ENCODE measurements at places on chromosomes 16 and 17. TPM values are rescaled to one million over a fixed set of nuclear protein-coding genes. Genes with fewer than 3 reads are reported as not detected.
A peak's percentile ranks its signal among the peaks of the same experiment; 100 is the strongest.

DNA sequence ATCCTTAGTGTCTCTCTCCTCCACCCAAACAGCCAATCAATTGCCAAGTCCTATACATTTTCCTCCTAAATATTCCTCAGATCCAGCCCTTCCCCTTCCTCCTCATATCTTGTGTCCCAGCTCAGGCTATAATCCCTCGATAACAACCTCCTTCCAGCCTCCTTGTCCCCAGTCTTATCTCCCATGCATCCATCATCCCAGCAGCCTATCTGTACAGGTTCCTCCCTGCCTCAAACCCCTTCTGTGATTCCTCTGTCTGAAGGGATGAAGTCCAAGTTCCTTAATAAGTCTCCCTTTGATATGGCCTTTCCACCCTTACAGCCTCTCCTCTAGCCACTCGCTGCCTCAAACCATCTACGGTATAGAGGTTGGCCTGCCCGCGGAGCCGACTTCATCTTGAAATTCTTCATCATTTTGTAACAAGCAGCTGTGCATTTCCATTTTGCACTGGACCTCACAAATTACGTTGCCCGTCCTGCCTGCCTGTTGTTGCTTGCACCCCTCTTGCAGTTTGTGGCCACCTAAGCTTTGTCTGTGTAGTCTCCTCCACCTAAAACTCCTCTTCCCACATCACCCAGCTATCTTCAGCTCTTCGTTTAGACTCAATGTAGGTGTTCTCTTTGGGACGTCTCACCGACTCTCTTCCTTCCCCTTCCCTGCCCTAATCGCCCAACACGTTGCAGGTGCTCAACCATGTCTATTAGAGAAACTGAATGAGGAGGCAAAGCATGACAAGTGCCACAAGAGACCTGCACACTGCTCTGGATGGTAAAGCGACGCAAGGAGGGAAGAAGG is 786 bp upstream of the CDK5RAP3 start:
- no peak for DNase-seq

DNA sequence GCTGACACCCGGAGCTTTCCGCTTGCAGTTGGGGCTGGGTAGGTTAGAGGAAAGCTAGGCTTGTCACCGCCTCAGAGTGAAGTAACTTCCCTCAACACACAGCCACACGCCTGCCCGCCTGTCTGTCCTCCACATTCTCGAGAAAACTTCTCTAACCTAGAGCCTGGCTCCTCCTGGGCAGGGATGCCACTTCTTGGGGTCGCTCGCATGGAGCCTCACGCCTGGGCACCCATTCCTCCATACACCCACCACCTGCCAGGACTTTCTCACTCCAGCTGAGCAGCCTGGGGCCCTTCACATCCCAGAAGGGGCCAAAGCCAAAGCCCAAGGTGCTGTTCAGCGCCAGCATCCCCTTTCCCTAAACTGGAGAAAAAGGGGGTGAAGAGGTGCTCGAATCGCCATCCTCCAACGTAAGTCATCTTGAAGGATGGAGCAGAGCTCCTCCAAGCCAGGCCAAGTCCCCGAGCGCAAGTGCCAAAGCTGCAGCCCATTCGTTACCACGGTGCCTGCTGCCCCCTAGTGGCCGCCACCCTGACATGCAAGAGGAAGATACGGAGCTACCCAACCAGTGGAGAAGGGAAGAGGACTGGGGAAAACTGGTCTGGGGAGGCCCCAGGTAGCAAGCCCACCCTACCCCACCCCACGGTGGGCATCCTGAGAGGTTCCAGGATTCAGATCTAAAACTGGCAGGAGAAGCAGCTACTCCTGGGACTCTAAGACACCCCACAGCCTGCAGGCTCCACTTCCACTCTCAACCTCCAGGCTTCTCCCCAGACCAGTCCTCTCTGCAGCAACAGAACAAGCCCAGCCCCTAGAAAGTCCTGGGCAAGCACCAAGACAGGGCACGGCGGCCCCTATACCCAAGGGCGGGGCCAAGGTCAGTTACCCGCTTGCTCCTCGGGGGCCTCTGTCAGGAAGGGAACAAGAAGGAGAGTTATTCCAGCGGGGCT is 63.1 kb downstream of the MYO18A start:
- no peak for DNase-seq

DNA sequence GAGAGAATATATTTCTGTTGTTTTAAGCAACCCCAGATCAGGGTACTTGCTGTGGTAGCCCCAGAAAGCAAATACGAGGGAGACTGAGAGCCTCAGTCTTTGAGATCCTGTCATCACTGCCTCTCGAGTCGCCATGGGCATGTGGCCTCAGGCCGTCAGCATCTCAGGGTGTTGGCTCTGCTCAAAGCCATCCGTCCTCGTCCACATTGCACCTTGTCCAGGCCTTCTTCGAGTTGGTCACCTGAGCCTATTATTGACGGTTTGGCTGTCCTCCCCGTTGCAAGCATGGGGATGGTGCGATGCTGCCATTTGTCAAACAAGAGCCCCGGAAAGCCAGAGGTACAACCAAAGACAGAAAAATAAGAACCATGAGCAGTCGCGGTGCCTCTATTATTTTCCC is 136.9 kb downstream of the IRF8 start:
- no peak for DNase-seq

ALOXE3 gene
- polyA plus RNA-seq, result not detected

DNA sequence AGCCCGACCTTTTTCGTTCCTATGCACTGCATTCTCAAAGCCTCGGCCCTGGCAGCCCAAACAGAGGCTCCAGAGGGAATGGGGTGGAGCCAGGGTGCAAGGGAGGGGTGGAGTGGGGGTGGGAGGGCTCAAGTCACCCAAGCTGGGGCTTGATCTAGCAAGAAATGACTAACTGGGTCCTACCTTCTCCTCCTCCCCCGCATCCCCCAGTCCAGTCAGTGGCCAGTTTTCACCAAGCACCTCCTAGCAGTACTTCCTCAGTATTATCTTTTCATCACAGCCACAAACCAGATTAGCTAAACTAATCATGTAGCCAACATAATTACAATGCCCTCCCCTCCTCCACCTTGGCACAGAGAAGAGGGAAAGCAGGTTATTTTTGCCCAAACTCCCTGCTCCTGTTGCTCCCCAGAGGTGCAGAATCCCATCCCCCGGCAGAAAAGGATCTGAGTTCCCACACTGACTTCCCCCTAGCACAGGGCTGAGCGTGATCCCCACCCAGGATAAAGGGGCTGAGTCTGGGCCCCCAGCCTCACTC is 2.2 kb downstream of the JUP start:
- no peak for DNase-seq

- peak; percentile 30 for DNase-seq
These were observed 468 bp downstream of the FLYWCH2 start for GRCh38 chr16:2883458-2883908.

MGAT5B gene
- 0.27 TPM for polyA plus RNA-seq

GJD3 gene
- not detected for polyA plus RNA-seq

ABHD15 gene
- 3.7 TPM for polyA plus RNA-seq

DNA sequence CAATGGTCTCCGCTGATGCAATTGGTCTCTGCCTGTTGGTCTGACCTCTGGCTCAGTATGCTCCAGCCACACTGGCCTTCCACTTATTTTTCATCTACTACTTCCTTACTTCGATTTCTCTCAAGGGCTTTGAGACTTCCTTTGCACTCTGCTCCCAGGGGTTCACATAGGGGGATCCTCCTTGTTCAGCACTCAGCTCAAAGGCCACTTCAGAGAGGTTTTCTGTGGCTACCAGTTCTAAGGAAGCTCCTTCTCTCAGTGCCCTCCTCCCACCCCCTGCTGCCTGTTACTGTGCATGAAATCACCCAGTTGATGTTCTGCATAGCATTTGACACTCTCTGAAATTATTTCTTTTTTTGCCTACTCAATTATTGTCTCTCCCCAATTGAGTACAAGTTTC is 476.4 kb downstream of the HS3ST3B1 start:
- no peak for DNase-seq

GRCh38 chr16:58884141-58884540 is 150.0 kb upstream of the GOT2 start:
- DNase-seq, result no peak

DNA sequence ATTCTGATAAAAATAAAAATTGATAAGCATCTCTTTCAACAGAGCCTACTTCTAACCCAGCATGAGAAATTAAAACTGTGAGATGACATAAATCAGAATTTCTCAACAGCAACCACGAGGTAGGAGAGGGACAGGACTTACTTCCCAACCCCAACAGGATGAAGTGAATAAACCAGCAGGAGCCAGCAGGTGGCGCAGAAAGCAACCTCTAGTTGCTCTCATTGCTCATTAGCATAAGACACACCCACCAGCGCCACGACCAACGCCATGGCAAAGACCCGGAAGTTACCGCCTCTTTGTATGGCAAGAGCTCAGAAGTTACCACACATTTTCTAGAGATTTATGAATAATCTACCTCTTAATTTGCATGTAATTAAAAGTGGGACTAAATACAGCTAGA is 189.4 kb upstream of the CDH8 start:
- peak; percentile 12 for DNase-seq

DNA sequence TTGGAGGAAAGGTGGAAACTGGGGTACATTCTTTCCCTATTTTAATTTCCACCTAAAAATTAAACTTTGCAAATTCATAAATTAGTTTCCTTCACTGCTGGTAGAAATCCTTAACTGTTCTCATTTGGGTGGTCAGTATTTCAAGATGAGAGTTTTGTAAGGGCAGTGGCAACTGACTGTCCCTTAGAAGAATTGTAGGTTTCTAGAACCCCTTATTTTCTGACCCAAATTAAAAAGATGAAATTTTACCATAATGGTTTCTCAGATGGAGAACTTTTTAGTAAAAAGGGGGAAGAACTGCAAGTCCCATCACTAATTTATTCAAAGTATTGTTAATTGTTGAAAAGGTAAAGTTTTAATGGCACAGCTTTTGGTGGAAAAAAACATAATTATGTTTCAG is 5.6 kb downstream of the IGF2BP1 start:
- DNase-seq, result no peak

ATAD5 gene
- polyA plus RNA-seq, result 3.6 TPM

DNA sequence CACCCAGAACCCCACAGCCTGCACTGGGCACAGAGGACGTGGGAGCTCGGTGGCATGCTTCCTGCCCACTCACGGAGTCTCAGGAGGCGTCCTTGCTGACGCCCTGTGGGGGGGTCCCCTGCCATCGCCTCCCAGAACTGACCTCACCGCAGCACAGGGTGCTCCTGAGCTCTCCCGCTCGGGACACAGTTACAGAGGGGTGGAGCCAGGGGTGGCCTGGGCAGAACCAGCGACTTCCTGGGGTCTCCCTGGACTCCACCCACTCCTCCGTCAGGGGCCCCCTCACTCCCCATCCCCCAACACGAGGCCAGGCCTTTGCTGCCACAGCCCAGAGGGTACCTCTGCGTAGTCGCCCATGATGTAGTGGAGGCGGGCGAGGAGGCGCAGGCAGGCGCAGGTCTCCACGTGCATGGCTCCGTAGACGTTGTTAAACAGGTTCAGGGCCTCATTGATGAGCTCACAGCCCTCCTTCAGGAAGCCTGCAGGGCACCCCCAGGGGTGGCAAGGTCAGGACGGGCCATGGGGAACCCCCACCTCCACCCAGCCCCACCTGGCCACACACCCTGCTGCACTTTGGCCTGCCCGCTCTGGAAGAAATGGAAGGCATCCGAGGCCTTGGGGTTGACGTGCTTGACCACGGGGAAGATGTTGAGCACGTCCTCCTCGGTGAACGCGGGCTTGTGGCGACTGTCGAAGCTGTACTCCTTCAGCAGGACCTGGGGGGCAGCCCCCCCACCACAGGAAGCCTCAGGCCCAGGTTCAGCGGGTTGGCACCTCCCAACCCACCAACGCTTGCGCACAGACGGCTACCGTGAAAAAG is 17.8 kb downstream of the CLUH start:
- DNase-seq, result no peak

- DNase-seq, result no peak
These were observed 26.6 kb upstream of the SKAP1 start for GRCh38 chr17:48456589-48456988.

GRCh38 chr16:89156740-89157645 is 14.6 kb upstream of the CDH15 start:
- no peak for DNase-seq

KCNJ18 gene
- polyA plus RNA-seq, result not detected

ANKFN1 gene
- 8.7 TPM for polyA plus RNA-seq

GRCh38 chr16:85360323-85361277 is 248.3 kb upstream of the CIBAR2 start:
- DNase-seq, result peak; percentile 62

- no peak for DNase-seq
These were observed 7.6 kb upstream of the GFAP start for GRCh38 chr17:44922746-44923470.

GRCh38 chr17:34613064-34614019 is 34.0 kb downstream of the TMEM132E start:
- no peak for DNase-seq

DNA sequence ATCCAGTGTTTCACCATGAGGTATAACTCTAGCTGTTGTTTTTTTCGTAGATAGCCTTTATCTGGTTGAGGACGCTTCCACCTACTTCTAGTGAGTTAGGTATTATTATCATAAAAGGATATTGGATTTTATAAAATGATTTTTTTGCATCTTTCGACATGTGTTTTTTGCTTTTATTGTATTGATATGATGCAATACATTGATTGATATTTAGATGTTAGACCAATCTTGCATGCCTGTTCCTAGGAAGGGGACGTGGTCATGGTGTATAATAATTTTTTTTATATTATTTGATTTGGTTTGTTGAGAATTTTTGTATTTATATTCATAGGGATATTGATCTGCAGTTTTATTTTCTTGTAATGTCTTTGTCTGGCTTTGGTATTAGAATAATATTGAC is 193.3 kb downstream of the HS3ST3B1 start:
- no peak for DNase-seq

SEPTIN12 gene
- polyA plus RNA-seq, result not detected

GRCh38 chr17:39277110-39277509 is 51.4 kb upstream of the STAC2 start:
- DNase-seq, result no peak

DNA sequence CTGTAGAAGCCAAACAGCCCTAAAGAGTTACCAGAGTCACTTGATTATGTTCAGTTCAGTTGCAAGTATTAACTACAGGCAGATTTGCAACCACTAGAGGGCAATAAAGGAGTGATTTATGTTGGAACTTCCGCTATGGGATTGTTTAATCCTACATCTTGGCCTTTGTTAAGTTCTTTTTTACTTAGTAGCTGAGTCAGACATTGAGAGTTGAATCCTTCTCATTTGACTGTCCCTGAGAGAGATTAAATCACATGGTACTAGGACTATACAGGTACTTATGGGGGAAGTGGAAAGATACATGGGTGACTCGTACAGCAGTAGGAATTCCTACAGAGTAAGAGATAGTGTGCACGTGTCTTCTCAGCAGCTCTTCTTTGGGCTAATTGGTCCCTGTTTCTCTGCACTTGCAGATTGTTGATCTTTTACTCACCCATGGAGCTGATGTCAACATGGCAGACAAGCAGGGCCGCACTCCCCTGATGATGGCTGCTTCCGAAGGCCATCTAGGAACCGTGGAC is 40.3 kb downstream of the CYB561 start:
- peak; percentile 74 for DNase-seq
